ENCODE measurements at places on chromosomes 6 and 20.

- no peak for DNase-seq
Observed at GRCh38 chr6:107817784-107818183, 6.3 kb downstream of the SCML4 start.

GRCh38 chr6:81895511-81896185 lies 143.2 kb upstream of the TENT5A start:
- DNase-seq: no peak

DNA sequence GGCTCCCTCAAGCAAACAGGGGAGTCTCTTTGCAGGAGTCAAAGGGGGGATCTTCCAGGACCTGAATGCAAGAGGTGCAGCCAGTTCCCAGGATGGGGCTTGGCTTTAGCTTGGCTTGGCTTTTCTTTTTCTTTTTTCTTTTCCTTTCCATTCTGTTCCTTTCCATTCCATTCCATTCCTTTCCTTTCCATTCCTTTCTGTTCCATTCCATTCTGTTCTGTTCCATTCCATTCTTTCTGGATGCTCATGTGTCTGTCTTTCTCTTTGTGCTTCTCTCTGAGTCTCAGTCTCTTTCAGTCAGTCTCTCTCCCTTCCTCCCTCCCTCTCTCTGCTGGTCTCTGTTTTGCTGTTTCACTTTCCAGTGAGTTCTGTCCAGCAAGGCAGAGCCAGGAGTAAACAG lies 163.3 kb downstream of the PHACTR3 start:
- no peak for DNase-seq

- no peak for DNase-seq
Observed at GRCh38 chr20:62508641-62509051, 32.9 kb upstream of the GATA5 start.

GRCh38 chr6:37713529-37714119 lies 15.9 kb upstream of the MDGA1 start:
- no peak for DNase-seq

GRCh38 chr6:124958759-124959354 lies 3.4 kb upstream of the RNF217 start:
- DNase-seq: no peak

DNA sequence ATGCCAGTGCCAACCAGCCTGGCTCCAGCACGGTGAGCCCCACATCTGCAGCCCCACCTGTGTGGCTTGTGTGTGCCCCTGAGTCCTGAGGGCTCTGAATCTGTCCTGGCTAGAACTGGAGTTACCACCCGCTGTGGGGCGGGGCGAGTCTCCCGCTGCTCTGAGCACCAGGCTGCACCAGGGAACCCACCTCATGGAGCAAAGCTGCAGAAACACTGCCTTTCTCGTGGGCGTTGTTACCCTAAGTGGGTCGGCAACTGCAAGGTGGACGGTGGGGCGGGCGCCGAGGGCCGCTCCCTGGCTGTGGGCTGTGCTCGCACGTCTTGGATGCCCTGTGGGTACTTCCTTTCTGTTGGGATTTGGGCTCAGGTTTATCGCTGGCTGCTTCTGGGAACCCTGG lies 12.7 kb upstream of the ZBTB46 start:
- DNase-seq: no peak

- DNase-seq: no peak
Observed at GRCh38 chr6:169865346-169866139, 114.1 kb downstream of the ERMARD start.

- DNase-seq: no peak
Observed at GRCh38 chr20:48076747-48077146, 291.5 kb upstream of the SULF2 start.

- DNase-seq: no peak
Observed at GRCh38 chr20:49887251-49888211, 27.8 kb downstream of the SPATA2 start.

GRCh38 chr6:74925683-74926082 lies 280.2 kb downstream of the COL12A1 start:
- no peak for DNase-seq

GRCh38 chr6:36624461-36625157 lies 30.4 kb downstream of the SRSF3 start:
- DNase-seq: no peak

GRCh38 chr6:168272415-168273325 lies 46.9 kb downstream of the DACT2 start:
- no peak for DNase-seq

GRCh38 chr6:63567966-63568365 lies 4.3 kb upstream of the LOC128125822 start:
- DNase-seq: no peak

- DNase-seq: no peak
Observed at GRCh38 chr6:42390228-42390934, 61.3 kb downstream of the TRERF1 start.

- peak; percentile 65 for DNase-seq
Observed at GRCh38 chr6:22926790-22927354, 357.5 kb downstream of the HDGFL1 start.

- DNase-seq: no peak
Observed at GRCh38 chr6:26031151-26031594, 56.1 kb upstream of the HFE start.

- DNase-seq: no peak
Observed at GRCh38 chr6:7271205-7271534, 41.8 kb downstream of the SSR1 start.

- DNase-seq: peak; percentile 41
Observed at GRCh38 chr6:118565311-118565960, 17.3 kb downstream of the PLN start.

DNA sequence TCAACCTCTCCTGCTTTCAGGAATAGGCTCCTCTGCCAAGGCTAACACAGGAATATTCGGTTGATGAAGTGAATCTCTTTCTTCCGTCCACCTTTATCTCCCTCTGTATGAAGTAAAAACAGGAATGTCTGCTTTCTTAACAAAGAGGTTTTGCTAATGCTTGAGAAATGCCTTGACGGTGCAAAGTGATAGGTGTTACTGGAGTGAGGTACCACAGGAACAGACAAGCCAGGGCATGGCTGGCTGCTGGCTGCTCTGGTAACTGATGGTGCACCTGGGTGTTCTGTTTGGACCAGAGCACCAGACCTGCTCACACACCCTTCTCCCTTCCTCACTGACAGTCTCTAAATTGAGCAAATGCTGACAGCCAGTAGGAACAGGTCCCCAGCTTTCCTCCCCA lies 174.0 kb upstream of the FBXL4 start:
- DNase-seq: no peak

- no peak for DNase-seq
Observed at GRCh38 chr20:16864963-16865362, 116.8 kb downstream of the OTOR start.

DNA sequence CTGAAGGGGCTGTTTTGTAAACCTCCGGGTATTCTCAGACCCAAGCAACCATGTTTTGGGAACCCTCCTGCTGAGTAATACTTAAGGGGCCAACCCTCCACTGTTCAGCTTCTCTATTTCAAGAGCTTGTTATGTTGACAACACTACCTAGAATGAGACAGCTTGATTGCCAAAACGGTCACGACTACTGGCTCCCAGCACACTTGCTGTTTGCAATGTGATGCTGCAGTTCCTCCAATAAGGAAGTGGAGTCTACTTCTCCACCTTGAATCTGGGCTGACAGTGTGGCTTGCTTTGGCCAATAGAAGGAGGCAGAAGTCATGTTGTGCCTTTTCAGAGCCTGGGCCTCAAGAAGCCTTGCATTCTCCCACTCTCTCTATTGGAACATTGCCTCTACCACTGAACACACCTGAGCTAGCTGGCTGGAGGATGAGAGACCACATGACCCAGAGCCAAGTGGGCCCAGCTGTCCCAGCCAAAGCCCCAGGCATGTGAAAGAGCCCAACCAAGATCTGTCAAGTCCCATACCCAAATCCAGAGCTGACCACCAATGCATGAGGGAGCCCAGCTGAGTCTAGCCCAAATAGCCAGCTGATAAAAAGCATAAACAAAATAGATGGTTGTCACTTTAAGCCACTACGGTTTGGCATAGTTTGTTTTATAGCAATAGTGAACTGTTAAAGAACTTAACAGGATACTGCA lies 108.0 kb downstream of the PRND start:
- no peak for DNase-seq

GRCh38 chr6:38552121-38552520 lies 87.6 kb downstream of the BTBD9 start:
- DNase-seq: no peak

DNA sequence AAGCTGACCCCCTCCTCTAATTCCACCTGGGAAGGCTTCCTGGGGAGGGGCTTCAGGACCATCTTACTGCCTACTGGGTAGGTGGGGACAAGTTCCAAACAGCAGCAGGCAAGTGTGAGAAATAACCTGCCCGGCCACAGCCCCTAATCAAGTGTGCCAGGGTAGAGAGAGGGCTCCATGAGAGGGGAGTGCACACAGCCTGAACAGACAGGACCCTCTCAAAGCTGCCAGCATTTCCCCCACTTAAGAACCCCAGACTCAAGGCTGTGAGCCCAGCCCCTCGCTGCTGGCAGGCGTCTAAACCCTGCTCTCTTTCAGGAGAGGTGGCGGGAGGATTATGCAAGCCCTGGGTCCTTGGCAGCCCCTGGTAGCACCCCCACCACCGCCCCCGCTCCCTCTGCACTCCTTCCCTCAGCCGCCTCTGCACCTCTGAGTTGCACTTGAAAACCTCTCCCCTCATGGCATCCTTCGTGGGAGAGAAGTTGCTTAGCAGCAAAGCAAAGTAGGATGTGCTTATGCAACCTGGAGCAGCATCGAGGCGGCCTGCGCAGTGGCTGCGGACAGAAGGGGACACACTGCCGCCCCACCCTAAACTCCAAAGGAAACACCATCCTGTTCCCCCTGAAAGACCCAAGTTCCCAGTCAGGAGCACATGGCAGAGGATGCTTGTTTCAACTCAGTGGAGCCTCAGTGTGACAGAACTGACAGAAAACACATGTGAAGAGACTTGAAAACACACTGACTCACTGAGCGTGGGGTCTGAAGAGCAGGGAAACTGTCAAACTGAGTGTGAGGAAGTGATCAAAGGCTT lies 10.5 kb downstream of the DDRGK1 start:
- DNase-seq: no peak

GRCh38 chr20:57404419-57405072 lies 13.3 kb downstream of the RBM38 start:
- no peak for DNase-seq

DNA sequence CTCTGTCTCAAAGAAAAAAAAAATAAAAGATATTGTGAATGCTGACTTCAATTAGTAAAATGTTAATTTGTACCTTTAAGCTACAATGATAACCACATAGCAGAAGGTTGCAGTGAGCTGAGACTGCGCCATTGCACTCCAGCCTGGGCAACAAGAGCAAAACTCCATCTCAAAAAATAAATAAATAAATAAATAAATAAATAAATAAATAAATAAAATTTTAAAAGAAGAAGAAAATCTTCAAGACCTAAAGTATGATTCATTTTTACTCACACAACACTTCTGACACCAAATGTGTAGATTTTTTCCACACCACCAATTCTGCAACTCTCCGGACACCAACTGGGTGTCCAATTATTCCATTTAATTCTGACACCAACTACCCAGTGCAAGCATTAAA lies 28.8 kb upstream of the MBOAT1 start:
- no peak for DNase-seq

DNA sequence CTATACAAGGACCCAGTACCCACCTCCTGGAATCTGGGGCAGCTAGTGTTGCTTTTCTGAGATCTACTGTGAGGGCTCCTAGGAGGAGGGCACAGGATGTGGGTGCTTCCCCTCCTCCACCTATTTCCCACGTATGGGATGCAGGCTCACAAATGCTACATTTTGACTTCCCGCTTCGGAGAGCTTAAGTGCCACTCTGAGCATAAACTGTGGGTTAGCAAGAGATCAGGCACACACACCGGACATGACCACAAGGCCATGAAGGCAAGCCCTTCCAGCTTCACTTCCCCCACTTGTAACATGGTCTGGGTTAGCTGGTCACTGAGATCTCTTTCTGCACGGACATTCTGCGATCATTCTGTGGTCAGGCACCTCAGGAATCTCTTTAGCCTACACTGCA lies 15.7 kb upstream of the TGM3 start:
- DNase-seq: no peak

GRCh38 chr6:1267057-1267732 lies 44.7 kb upstream of the FOXQ1 start:
- no peak for DNase-seq

DNA sequence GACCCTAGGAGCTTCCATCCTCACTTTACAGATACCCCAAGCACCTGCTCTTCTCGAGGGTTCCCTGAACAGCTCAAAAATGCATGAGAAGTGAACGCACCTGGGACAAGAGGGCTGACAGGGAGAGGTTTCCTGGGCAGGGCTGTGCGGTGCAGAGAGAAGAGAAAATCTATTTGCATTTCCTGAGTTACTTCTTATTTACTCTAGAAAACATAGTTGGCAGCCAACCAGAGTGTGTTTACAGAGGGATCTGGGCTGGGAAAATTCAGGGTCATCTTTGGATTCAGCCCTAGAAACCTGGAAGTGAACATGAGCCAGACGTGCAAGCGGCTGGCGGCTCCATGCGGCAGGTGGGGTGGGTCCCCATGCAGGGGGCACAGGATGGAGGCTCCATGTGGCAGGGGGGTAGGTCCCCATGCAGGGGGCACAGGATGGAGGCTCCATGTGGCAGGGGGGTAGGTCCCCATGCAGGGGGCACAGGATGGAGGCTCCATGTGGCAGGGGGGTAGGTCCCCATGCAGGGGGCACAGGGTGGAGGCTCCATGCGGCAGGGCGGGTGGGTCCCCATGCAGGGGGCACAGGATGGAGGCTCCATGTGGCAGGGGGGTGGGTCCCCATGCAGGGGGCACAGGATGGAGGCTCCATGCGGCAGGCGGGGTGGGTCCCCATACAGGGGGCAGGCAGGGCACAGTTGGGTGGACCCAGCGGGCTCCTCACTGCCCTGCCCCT lies 342.0 kb downstream of the TAF4 start:
- no peak for DNase-seq

DNA sequence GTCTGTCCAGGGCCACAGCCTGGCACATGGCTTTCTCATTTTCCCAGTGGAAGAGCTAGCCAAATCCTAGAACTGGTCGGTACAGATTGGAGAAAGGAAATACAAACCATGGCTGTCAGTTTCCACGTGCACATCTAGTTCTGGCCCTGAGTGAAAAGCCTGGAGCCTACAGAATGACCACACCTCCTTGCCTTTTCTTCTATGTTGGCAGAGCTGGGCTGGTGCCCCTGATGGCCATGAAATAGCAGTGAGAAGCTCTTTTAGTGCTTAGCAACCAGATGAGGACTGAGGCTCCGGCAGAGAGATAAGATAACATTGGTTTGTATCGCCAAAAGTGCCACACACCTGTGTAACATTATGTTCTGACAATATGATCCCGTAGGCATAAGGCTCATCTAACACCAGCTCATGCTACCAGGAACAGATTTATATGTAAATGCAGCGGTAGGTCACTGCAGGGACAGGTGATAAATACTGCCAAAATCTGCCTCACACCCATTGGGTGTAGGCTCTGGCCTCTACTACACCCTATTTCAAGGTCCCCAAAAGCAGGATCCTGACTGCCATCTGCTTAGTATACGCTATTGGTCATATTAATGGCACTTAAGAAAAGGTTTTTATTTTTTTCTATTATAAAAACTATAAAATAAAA lies 39.9 kb upstream of the TBC1D7 start:
- DNase-seq: no peak

- DNase-seq: no peak
Observed at GRCh38 chr6:100165442-100165841, 171.4 kb upstream of the MCHR2 start.

GRCh38 chr20:46828471-46828870 lies 66.2 kb upstream of the EYA2 start:
- no peak for DNase-seq

GRCh38 chr6:135121434-135121833 lies 59.7 kb upstream of the MYB start:
- no peak for DNase-seq

GRCh38 chr20:381581-382290 lies 1.2 kb downstream of the TRIB3 start:
- peak; percentile 77 for DNase-seq

Data from NCI-H2171 (cell line).